ENCODE measurements at places on chromosomes 5 and 9. TPM values are rescaled to one million over a fixed set of nuclear protein-coding genes. Genes with fewer than 3 reads are reported as not detected.

DDX46 gene
- 53.6 TPM for total RNA-seq

DCAF10 gene
- total RNA-seq = 8.9 TPM

SPAAR gene
- total RNA-seq = not detected

GRCh38 chr5:132009706-132010405 lies 1.6 kb downstream of the ACSL6 start:
- H3K4me3 ChIP-seq = no peak overlapping the region
- H3K27me3 ChIP-seq = peaks cover 48% of the 10 kb centered on the region
- peaks cover 9% of the 10 kb centered on the region for H3K4me1 ChIP-seq
- H3K36me3 ChIP-seq = no peaks in the 10 kb centered on the region
- no peak overlapping the region for H3K27ac ChIP-seq

DNA sequence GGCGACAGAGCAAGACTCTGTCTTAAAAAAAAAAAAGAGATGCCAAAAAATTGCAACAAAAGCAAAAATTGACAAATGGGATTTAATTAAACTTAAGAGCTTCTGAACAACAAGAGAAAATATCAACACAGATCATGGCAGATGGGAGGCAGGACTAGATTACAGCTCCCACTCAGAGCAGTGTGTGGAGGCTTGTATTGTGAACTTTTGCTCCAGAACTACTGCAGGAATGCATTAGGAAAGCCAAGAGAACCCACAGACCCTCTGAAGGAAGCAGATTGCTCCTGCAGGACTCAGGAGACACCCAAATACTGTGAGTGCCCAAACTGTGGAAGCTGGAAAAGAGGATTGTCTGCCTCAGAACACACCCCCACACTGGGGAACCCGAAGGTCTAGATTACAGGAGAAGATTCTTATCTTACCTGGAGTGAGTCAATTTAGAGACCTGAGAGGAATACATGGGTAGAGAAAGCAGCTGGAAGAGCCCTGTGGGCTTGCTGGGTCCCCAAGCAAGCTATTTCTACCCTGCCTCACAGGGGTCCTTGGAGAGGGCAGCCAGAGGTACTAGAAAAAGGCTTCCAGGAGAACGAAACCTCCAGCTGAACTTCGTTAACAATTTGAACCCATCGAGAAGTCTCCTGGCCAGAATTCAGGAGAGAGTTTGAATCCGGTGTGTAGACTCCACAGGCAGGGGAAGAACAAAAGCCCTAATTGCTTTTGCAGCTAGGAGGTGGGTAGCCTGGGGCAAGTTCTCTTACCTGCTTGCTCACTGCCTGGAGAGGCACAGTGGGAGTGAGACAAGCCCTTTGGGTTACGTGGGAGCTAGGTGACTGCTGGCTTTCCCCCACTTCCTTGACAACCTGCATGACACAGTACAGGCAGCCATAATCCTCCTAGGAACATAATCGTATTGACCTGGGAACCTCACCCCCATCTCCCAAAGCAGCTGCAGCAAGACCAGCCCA lies 593.4 kb upstream of the RGMB start:
- H3K27me3 ChIP-seq = no peaks in the 10 kb centered on the region
- H3K36me3 ChIP-seq = no peaks in the 10 kb centered on the region
- no peak overlapping the region for H3K27ac ChIP-seq

DNA sequence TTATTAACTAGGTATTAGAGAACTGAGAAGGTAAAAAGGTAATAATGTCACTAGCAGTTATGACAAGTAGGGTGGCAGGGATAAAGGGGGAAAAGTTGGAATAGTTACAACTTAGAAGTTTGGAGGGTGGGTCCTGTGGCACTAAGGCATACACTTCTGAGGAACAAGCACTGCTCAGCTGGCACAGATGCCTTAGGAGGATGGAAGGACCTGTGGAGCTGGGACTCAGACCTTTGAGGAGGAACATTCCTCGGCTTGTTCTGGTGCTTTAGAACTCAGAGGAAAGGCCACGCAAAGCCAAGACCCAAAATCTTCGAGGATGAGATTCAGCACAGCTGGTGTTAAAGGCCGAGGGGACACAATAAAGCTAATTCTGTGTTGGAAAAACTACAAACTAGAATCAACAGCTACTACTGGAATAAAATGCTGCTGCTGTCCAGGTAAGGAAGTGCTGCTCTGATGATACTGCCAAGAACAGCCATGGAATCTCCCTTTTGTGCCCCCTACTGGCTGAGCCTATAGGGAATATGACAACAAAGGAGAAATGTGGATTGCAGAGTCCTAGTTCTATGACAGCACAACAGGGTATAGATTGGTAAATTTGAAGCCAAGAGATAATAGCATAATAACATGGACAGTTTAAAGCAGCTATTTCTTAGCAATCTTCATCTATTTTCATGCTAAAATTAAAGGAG lies 126.7 kb downstream of the SLC25A46 start:
- no peak overlapping the region for H3K4me3 ChIP-seq
- H3K4me1 ChIP-seq = no peaks in the 10 kb centered on the region
- no peaks in the 10 kb centered on the region for H3K36me3 ChIP-seq
- DNase-seq = no peak
- no peaks in the 10 kb centered on the region for H3K27me3 ChIP-seq
- no peak overlapping the region for H3K27ac ChIP-seq

GRCh38 chr9:136928591-136928990 lies 15.9 kb downstream of the FBXW5 start:
- no peak overlapping the region for H3K27ac ChIP-seq
- H3K27me3 ChIP-seq = no peaks in the 10 kb centered on the region
- no peaks in the 10 kb centered on the region for H3K4me1 ChIP-seq
- DNase-seq = no peak
- H3K36me3 ChIP-seq = peaks cover 39% of the 10 kb centered on the region
- H3K4me3 ChIP-seq = no peak overlapping the region

DNA sequence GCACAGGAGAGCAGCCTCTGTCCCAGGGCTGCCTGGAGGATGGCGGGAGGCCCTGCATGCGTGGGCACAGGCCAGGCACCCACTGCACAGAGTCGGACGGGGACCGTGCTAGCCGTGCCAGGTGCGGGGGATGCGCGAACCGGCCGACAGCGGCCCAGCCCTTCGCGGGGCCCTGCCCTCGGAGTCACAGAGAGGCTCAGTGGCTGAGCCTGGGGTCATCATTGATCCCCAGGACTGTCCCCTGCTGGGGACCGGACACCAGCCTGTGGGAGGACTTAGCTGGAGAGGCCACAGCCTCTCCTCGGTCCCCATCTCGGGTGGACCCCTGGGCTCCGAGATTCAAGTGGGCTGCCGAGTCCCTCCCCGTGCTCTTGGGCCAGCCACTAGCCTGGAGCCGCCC lies 19.1 kb upstream of the LAMC3 start:
- H3K27ac ChIP-seq = no peak overlapping the region
- 0 out of 2 replicates have a peak, but pooled peaks cover 4% of the 10 kb centered on the region for H3K27me3 ChIP-seq
- no peaks in the 10 kb centered on the region for H3K4me1 ChIP-seq
- H3K4me3 ChIP-seq = no peak overlapping the region

- no peak overlapping the region for H3K27ac ChIP-seq
- H3K27me3 ChIP-seq = no peaks in the 10 kb centered on the region
- peaks cover 2% of the 10 kb centered on the region for H3K4me1 ChIP-seq
- DNase-seq = no peak
- no peak overlapping the region for H3K4me3 ChIP-seq
Measured at GRCh38 chr9:16277471-16277960, 593.0 kb downstream of the BNC2 start.

GRCh38 chr5:50501491-50502228 lies 60.6 kb upstream of the EMB start:
- no peak overlapping the region for H3K4me3 ChIP-seq
- no peaks in the 10 kb centered on the region for H3K4me1 ChIP-seq

GRCh38 chr5:87241555-87241954 lies 26.1 kb upstream of the RASA1 start:
- H3K4me1 ChIP-seq = no peaks in the 10 kb centered on the region
- no peaks in the 10 kb centered on the region for H3K27me3 ChIP-seq
- no peak overlapping the region for H3K4me3 ChIP-seq
- no peak for DNase-seq
- no peak overlapping the region for H3K27ac ChIP-seq
- no peaks in the 10 kb centered on the region for H3K36me3 ChIP-seq

DNA sequence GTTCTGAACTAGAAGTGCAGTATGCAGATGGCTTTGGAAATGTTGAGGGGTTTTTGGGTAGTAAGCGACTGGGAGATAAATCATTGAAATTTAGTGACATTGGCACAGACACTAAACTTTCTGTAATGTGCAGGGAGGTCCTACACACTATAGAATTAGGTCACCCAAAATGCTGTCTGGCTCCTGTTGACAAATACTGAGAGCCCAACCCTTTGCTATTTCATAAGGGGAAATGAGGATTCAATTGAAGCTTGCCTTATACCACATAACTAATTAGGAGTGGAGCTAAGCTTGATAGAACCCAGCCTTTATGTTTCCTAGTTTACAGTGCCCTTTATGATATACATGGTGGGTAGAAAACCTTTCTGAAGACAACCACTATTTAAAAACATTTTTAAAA lies 22.6 kb downstream of the HMGXB3 start:
- H3K27me3 ChIP-seq = no peaks in the 10 kb centered on the region
- no peak overlapping the region for H3K4me3 ChIP-seq
- H3K27ac ChIP-seq = no peak overlapping the region

Measured in SJSA1 (cell line).